ENCODE measurements at places on chromosomes 3 and 15.
A peak's percentile ranks its signal among the peaks of the same experiment; 100 is the strongest.

- DNase-seq = no peak
These were observed 32.2 kb upstream of the PTPN23 start for GRCh38 chr3:47348411-47349154.

DNA sequence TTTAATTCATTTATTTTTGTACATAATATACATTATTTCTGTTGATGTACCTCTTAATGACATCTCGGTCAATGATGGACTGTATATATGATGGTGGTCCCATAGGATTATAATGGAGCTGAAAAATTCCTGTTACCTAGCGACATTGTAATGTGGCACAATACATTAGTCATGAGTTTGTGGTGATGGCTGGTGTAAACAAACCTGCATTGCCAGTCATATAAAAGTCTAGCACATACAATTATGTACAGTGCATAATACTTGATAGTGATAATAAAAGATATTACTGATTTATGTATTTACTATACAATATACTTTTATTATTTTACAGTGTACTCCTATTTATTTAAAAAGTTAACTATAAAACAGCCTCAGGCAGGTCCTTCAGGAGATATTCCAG is 15.1 kb downstream of the TTC14 start:
- no peak for DNase-seq

GRCh38 chr15:41559239-41559782 is 299 bp downstream of the TYRO3 start:
- DNase-seq = no peak

DNA sequence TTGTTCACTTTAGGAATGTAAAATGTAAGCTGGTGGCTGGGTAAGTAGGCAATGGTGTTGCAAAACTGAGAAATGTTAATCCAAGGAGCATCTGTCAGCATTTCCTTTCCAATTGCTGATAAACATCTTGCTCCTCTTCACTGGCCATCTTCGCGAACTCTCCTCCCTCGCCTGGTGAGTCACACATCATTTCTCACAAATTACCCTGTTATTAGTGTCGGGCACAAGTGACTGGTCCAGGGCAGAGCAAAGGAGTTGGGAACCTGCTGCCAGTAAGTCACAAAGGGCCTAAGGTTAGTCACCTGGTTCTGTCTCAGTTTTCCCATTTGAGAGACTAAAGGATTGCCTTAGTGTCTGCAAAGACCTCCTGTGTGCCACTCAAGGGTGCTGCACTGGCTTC is 13.0 kb downstream of the CERS3 start:
- DNase-seq = no peak

DNA sequence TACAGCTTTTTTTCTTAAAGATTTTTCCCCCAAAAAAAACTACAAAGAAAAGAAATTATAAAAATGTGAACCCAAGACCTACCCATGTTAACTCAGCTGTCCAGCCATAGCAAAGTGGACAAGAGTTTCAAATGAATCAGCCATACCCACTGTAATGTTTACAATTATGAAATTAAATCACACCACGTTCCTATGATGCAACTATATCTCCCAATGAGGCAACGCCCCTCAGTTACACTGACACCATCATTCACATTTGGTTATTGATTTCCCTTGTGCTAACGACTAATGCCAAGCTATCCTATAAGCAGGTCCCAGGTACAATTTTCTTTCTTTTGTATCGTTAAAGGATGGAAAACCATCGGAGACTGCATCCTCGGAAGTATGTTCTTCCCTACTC is 115.1 kb upstream of the ICE2 start:
- no peak for DNase-seq

GRCh38 chr15:37572401-37572800 is 362.0 kb upstream of the TMCO5A start:
- peak; percentile 68 for DNase-seq

DNA sequence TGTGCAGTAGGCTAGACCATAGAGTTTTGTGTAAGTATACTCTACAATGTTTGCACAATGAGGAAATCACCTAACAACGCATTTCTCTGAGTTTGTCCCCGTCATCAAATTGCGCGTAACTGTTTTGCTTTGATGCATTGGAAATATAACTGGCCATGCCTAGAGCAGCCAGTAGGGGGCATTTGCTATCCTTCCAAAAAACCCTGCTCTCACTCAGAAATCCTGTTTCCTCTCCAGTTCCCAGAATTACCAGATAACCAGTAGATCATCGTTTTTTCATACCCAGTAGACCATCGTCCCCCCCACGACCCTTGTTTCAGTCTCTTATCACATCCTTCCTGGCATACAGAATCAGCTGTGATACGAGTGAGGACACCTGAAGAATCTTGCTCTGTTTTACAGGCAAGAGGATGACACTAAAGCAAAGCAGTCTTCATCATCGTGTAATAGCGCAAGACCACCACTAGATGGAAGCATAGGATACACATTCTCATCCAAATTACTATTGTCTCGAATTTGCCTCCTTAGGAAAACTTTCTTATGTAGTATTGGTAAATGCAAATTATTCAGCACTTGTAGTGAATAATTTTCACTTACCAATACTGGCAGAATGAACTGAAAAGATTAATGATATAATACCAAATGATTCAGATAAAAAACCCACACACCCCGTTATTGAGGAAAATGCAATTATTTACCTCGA is 4.4 kb upstream of the GABRR3 start:
- DNase-seq = peak; percentile 81

GRCh38 chr3:37519661-37520060 is 342.0 kb upstream of the CTDSPL start:
- DNase-seq = no peak

GRCh38 chr15:80906159-80906766 is 83.4 kb downstream of the MESD start:
- DNase-seq = peak; percentile 31

- no peak for DNase-seq
These were observed 39.7 kb upstream of the EPHA3 start for GRCh38 chr3:89067736-89068135.

DNA sequence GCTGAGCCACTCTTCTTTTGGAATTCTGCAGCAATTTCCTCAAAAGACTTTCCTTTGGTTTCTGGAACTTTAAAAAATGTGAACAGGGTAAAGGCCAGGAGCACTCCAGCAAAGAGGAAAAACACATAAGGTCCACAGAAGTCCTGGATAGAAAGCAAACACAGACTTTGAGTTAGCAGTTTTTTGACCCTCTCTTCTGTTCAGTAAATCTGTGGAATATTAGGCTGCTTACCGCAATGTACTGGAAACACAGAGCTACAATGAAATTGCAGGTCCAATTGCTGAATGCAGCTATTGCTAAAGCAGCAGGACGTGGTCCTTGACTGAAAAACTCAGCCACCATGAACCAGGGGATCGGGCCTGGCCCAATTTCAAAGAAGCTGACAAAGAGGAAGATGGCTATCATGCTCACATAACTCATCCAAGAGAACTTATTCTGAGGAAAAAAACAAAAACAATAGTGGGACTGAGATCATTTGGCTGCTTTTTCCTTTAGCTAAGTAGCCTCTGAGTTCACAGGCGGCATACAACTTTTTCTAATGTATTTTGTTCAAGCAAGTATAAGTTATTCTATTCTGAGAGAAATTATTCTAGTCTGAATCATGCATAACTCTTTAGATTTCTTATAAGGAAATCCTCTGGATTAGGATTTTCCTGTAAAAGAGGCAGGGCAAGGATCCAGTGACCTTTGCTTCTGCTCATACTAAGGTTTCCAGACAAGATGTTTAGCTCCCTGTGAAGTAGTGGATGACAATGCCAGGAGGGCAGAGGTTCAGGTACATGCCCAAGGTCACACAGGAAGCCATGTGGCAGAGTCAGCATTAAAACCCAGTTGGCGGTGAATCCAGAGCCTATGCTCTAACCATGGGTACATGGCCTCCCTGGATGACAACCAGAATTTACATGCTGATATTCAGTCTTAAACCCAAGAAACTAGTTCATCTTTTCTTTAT is 28.3 kb downstream of the SLC2A2 start:
- peak; percentile 65 for DNase-seq

GRCh38 chr15:96234109-96234892 is 96.2 kb upstream of the NR2F2 start:
- peak; percentile 33 for DNase-seq

DNA sequence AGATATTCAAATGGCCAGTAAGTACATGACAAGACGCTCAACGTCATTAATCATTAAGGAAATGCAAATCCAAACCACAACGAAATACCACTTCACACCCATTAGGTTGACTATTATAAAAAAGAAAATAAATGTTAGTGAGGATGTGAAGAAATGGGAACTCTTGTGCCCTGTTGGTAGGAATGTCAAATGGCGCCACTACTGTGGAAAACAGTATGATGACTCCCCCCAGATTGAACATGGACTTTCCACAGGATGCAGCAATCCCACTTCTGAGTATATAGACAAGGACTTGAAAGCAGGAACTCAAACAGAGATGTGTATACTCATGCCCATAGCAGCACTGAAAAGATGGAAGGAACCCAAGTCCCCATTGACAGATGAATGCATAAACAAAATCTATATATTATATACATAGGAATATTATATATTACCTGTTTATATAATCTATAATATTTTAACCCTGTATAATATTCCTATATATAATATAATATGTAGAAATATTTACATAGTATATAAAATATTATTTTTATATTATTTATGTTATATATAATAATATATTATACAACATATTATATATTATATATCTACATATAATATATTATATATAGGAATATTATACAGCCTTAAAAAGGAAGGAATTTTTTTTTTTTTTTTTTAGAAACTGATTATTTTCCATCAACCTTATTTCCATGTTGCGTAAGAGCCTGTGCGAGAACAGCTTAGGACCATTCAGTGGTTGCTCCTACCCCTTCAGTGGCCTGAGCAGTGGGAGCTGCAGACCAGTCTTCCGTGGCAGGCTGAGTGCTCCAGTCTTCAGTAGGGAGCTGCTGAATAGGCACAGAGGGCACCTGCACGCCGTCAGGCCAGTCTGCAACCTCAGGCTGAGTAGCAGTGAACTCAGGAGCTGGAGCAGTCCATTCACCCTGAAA is 17.6 kb upstream of the PIGZ start:
- DNase-seq = peak; percentile 15

- no peak for DNase-seq
These were observed 21.5 kb upstream of the MORF4L1 start for GRCh38 chr15:78850941-78851755.

GRCh38 chr3:126938520-126939337 is 44.2 kb upstream of the PLXNA1 start:
- no peak for DNase-seq

DNA sequence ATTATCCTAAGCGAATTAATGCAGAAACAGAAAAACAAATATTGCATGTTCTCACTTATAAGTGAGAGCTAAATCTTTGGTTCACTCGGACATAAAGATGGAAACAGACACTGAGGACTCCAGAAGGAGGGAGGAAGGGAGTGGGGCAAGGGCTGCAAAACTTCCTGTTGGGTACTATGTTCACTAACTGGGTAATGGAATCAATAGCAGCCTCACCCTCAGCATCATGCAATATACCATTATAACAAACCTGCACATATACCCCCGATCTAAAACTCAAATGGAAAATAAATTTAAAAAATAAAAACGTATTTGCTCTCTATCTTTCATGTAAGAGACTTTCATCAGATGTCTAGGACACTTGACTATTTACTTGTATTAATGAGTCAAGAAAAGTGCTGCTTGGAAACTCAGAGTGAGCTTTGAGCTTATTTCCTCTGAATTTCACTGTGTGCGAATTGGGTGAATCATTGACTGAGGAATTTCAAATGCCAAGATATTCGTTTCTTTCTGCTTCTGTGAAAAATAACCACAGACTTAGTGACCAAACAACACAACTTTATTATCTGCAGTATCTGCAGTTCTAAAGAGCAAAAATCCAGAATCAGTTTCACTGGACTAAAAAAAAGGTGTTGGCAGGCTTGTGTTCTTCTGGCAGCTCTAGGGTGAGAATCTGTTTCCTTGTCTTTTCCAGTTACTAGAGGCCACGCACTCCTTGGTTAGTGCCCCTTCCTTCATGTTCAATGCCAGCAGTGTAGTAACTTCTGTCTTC is 18.4 kb downstream of the TM4SF18 start:
- peak; percentile 85 for DNase-seq

GRCh38 chr3:39705351-39705900 is 104.0 kb upstream of the MYRIP start:
- peak; percentile 1 for DNase-seq

GRCh38 chr3:179229177-179229576 is 21.7 kb downstream of the KCNMB3 start:
- no peak for DNase-seq

GRCh38 chr15:85551221-85551832 is 170.9 kb downstream of the AKAP13 start:
- DNase-seq = no peak

DNA sequence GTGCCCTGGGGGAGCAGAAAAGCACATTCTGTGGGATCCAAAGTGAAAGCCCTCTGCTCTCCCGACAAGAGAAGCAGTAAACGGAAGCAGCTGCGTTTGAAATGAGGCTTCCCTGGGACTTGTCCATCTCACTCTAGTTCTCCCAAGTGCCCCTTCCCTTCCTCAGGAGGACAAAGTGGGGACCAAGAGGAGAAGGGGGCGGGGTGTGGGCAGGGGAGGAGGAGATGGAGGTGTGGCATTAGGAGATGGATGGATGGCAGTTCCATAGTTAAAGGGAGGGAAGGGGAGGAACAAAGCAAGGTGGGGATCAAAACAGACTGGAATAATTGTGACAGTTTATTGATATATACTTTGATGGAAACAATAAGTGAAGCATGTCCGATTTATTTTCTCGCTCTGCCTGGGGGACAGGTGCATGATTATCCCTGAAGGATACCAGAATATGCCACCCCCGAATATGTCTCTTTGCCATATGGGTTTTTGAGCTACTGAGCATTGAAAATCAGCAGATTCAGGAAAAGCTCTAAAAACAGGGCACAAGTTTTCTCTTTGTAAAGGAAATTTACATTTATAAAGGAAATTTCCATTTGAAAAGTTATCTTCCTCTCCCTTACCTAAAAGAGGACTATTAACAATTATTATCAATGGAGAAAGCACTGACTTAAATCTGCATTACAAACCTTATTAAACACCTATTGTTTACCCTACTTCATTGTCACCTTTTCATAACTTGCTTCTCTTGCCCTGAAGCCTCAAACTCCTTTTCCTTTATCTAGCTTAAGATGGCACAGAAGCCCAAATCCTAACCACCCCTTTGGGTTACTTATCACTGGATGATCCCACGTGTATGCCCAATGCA is 58.9 kb upstream of the DAZL start:
- no peak for DNase-seq

GRCh38 chr3:15092686-15093085 is 6.3 kb downstream of the RBSN start:
- DNase-seq = no peak

- no peak for DNase-seq
These were observed 21.2 kb downstream of the CCR4 start for GRCh38 chr3:32972482-32973146.

GRCh38 chr3:47420511-47421484 is 40.0 kb downstream of the PTPN23 start:
- DNase-seq = peak; percentile 91

DNA sequence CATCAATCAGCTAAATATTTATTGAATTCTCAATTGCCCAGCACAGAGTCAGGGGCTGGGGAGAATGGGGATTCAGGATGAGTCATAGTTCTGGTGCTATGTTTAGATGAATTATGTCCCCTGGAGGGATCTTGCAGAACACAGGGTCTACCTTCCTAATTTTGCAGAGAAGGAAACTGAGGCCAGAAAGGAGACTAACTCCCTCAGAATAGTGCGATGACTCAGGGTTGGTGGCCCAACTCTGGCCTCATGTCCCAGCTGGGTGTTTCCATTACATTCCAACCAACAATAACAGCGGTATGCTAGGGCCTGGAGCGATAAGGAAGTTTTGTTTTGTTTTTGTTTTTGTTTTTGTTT is 270.9 kb downstream of the TLE3 start:
- peak; percentile 40 for DNase-seq

Measured in fibroblast of skin of scalp (primary cell).